ENCODE measurements at places on chromosomes 11 and 22.

GRCh38 chr11:129937592-129938238 lies 42.3 kb upstream of the NFRKB start:
- no peak for DNase-seq

GRCh38 chr22:40928657-40929056 lies 22.5 kb upstream of the RBX1 start:
- DNase-seq = no peak

GRCh38 chr22:19722178-19722981 lies 959 bp upstream of the GP1BB start:
- no peak for DNase-seq

DNA sequence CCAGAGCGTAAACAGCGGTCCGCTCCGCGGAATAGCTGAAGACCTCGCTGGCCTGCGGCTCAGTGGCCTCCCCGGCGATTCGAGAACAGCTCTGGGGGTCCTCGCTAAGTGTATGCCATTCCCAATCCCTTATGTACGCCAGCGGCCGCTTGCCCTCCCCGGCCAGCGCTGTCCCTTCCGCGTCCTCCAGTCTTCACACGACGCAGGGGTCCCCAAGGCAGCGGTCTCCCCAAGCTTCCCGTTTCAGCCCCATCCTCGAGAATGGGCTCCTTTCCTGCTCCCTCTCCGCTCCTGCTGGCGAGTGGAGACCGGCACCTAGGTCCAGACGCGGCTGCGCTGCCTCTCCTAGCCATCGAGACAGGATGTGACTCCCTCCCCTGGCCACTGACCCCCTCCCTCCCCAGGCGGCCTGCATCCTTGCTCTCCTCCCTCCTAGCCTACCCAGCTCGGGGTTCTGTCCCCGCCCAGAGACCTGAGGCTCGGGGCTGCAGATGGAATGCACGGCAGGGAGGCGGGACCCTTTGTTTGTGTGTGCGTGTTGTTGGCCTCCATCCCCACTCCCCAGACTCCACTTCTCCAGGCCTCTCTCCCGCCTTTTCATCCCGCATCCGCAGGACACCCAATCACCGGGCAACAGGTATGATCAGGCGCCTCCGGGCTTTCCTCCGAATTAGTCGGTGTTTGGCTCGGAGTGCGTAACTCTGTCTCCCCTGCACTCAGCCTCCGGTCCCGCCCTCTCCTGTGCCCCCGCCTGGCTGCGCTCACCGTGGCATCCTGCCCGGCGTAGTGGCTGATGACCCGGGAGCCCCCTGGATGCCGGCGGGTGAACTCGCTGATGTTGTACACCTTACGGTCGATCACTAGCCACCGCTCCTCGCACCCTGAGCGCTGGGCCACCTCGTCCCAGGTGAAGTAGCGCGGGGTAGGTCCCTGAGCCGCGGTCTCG lies 740 bp downstream of the FADS1 start:
- peak; percentile 60 for DNase-seq

- DNase-seq = no peak
Observed at GRCh38 chr22:47967831-47968230, 1205.4 kb downstream of the TBC1D22A start.

GRCh38 chr22:42770941-42771647 lies 50.4 kb upstream of the A4GALT start:
- DNase-seq = no peak
